IMR-90 (cell line): ENCODE measurements at places on chromosomes 4 and X. TPM values are rescaled to one million over a fixed set of nuclear protein-coding genes. Genes with fewer than 3 reads are reported as not detected.

DNA sequence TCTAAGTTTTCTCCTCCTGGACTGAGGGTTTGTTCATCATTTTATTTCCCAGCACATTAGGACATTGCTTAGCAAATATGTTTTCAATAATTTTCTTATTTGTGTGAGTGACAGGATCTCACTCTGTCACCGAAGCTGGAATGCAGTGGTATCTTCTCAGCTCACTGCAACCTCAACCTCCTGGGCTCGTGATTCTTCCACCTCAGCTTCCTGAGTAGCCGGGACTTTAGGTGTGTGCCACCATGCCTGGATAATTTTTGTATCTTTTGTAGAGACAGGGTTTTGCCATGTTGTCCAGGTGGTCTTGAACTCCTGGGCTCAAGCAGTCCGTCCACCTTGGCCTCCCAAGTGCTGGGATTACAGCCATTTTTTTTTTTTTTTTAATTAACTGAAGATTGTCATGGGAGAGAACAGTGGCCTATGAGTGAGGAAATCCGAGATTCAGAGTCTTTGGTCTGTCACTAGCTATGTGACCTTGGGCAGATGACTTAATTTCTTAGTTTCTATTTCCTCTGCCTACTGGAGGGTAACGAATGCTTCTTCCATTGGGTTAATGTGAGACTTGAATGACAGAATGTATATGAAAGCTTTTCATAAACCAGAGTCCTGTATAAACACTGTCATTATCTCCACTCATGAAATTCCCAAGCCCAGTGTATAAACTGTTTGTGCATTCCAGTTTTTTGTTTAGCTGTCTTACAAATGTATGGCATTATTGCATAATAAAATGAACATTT, 23.9 kb downstream of the MOB1B start:
- DNase-seq: no peak

- DNase-seq: no peak
Observed at GRCh38 chrX:41233988-41234387, 100.0 kb upstream of the DDX3X start.

- DNase-seq: no peak
Observed at GRCh38 chr4:186013419-186014186, 55.4 kb upstream of the TLR3 start.

DNA sequence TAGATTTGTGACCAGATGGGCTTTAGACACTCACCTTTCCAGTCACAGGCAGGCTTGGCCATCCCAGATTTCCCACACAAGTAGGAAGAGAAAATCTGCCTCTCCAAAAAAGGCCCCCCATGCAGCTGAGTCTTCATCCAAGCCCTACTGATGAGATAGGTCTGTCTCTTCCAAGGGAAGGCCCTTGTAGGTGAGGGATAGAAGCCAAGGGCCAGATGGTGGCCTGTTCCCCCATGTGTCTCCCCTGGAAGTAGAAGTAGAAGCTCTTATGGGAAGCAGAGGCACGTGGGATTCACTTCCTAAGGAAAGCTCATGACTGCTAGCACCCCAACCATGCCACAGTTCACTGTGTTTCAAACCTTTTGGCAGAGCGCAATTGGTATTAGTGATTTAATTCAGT, 81.5 kb downstream of the REPS2 start:
- no peak for DNase-seq

CYTL1 gene
- 1.3 and 1.4 TPM in 2 replicates for total RNA-seq

H2BW2 gene
- not detected in 2 replicates for total RNA-seq
